H9 (cell line): ENCODE measurements at places on chromosomes 3 and 15.

DNA sequence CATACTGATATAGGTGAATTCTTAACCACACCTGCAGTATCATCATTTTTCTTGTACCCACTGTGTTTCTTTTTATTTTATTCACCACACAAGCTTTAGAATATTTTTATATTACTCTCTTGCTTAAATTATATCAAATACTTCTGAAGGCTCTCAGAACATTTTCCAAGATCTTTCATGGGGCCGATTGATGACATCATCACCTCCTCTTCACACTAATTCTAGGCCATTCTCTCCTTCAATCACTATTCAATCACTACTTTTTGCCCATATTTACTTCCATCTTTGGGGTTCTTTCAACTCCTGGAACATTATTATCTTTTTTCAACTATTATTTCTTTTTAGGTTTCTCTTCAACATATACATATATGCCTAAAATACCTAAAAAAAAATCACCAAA, 1438.8 kb upstream of the ALCAM start:
- DNase-seq: no peak

GRCh38 chr3:106829206-106829605, 548.0 kb upstream of the CCDC54 start:
- no peak for DNase-seq

GRCh38 chr15:58268746-58269267, 130.6 kb downstream of the AQP9 start:
- DNase-seq: no peak

DNA sequence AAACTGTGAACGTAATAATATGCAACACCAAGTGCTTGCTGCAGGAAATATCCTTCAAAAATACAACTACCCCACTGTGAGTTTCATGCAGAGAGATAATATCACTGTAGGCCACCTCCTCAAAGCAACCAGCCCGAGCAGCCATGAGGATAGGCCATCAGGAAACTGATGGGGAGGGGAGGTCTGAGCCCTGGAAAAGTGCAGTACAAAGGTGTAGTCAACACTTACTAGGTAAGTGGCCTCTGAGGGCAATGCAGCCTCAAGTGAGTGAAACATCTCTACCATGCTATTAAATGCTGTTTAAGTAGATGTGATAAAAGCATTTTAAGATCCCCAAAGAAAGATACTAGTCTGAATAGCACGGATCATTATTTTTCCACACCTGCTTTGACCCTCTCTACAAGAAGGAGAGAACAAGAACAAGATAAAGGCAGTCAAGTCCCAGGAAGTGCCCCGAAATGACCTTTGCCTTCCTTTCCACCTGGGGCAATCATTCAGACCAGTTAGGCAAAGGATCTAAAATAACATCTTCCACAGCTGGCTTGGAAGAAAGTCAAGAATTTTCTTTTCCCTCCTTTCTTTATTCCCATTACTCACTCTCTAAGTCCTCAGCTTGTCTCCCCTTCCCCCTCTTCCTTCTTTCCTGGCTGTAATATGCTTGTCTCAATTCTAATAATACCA, 62.8 kb downstream of the FMN1 start:
- no peak for DNase-seq

- no peak for DNase-seq
These were observed 194.8 kb downstream of the XXYLT1 start for GRCh38 chr3:195075941-195076875.

DNA sequence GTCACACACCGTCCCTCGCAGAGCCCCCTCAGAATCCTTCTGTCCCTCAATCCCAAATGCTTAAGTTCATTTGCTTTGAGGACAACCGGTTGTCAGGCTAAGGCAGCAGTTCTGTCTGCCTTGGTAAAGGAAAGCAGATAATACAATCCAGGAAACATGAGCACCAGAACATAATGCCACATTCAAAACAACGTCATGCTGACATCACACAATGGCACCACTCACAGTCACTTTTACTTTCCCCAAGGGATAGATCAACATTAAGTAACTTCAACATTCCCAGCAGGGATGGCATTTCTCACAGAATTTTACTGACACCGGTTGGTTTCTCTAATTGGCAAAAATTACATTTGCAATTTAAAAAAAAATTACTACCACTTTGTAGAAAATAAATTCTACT, 74.6 kb upstream of the PSMD6 start:
- no peak for DNase-seq

DNA sequence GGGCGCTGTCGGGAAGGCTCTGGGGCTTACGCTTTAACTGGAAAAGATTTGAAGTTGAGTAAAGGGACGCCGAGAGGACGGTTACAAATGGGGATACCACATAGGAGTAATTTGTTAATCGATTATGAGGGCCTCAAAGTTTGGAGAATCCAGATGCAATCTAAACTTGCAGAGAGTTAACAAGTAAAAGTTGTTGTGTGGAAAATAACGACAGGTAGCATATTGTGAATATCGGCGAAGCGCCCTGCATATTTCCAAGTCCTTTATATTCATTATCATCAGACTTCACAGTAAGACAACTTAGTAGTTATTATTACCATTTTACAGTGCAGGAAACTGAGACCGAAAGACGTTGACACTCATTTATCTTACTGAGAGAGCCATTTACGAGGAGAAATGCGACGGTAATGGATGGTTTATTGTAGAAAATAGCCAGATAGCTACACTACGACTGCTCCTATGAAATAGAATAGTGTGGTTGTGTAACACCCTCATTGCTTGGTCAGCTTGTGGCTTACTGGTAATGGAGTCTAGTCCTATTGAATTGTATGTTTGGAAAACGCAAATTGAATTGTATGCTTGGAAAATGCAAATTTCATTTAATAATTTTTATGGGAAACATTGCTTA, 700 bp downstream of the MKRN2 start:
- DNase-seq: no peak

DNA sequence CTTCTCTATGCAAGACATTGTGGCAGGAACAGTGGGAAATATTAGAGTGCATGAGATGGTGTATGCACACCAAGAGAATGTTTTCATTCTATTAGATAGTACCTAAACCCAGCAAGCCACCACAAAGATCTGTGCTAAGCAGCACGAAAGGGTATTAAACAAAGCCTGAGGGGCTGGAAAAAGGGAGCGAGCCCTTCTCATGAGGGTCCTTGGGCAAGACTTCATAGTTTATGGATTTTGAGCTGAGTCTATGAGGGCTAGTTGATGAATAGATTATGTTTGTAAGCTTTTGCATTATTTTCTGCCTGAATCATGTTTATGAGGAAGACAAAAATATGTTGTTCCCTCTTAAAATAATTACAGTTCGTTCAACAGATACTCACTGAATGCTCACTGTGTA, 9.4 kb upstream of the ACTC1 start:
- DNase-seq: no peak

- DNase-seq: no peak
These were observed 7.5 kb downstream of the GNB5 start for GRCh38 chr15:52183562-52184173.

GRCh38 chr3:23549148-23549910, 256.4 kb upstream of the UBE2E1 start:
- no peak for DNase-seq

DNA sequence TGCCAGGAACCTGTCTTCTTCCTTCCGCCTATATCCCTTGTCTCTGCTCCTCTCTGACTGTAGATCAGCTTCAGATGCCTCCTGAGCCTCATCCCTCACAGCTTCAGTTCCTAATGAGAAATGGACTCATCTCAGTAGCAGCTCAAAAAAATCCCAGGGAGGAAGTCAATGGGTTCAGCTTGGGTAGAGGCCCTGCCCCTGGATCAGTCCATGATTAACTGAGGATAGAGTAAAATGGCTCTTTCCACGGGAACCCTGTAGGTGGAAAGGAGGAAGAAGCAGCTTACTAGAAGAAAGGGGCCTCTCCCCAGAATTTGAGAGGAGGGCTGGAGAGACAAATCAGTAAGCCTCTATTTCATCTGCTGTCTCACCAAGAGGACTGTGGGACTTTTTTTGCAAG, 26.9 kb upstream of the HCN4 start:
- DNase-seq: no peak

GRCh38 chr3:59737241-59737640, 687.4 kb upstream of the CFAP20DC start:
- DNase-seq: no peak

DNA sequence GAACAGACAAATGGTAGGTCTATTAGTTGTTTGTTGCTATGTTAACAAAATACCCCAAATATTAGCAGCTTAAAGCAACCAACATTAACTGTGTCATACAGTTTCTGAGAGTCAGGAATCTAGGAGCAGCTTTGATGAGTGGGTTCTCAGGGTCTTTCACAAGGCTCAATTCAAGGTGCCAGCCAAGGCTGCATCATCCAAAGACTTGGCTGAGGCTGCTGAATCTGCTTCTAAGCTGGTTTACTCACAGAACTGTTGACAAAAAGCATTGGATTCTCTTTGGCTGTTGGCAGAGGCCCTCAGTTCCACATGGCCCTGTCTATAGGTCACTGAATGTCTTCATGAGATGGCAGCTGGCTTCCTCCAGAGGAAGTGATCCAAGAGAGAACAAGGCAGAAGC, 40.3 kb upstream of the TSC22D2 start:
- no peak for DNase-seq

- DNase-seq: no peak
These were observed 28.7 kb downstream of the GATM start for GRCh38 chr15:45349623-45350022.

- DNase-seq: no peak
These were observed 412.7 kb downstream of the ERC2 start for GRCh38 chr3:56055546-56055945.

- no peak for DNase-seq
These were observed 20.5 kb downstream of the ALCAM start for GRCh38 chr3:105387122-105387751.

DNA sequence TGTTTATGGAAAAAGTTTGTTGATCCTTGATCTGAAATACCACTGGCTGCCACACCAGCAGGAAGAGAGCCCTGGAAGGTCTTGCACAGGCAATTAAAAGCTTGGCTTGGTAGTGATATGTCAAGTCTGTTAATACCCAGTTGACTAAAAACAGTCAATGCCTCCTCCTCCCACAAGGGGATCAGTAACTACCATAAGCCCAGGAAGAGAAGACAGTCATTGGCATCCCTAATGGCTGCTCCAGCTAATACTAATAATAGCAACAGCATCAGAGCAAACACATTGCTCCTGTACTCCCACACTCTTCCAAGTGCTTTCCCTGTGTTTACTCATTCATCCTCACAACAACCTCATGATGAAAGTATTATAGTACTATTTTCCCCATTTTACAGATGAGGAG, 528.6 kb downstream of the TAFA4 start:
- no peak for DNase-seq

DNA sequence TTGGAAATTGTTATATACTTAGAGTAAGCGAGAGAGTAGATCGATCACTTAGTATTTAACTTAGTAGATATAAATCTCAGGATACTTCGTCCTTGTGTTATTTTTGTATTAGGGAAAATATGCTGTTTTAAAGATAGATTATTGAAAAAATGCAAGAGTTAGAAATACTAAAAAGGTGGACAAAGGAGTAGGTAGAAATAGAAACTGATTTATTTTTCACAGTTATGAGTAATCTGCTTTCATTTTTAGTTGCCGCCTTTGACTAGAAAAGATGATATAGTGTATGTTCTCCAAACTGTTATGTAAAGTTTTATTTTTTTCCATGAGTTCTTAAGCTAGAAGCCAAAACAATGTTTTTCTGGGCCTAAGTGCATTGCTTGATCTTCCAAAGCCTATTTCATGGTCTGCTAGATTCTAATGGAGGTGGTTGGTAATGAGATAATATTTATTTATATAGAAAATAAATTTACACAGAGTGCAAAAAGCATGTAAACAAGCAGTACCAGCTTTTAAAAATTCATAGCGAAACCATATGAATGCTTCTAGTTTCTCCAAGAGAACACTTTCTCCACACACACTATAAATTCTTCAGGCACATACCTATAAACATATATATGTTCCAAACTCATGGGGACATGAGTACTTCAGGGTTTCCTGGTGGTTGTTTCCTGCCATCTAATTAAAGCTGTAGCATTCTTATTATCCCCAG, 61.1 kb downstream of the DIPK2A start:
- no peak for DNase-seq

DNA sequence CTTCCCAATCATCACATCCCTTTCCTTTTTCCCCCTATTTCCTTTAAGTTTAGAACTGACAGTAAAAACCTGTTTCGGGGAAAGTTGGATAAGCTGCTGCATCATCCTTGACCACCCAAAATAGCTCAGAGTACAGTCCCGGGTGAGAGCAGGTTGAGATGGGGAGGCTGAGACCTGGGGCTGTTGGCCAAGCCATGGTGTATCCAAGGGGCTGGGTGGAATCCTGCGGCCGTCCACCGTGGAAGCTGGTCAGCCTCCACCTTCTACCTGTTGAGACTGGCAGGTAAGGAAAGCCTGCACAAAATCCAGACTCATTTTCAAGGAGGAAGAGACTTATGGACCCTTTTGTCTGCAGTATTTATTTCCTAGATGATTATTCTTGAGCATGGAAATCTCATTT, 128.2 kb upstream of the PLXNA1 start:
- no peak for DNase-seq

GRCh38 chr15:61195116-61196002, 33.7 kb downstream of the RORA start:
- no peak for DNase-seq

DNA sequence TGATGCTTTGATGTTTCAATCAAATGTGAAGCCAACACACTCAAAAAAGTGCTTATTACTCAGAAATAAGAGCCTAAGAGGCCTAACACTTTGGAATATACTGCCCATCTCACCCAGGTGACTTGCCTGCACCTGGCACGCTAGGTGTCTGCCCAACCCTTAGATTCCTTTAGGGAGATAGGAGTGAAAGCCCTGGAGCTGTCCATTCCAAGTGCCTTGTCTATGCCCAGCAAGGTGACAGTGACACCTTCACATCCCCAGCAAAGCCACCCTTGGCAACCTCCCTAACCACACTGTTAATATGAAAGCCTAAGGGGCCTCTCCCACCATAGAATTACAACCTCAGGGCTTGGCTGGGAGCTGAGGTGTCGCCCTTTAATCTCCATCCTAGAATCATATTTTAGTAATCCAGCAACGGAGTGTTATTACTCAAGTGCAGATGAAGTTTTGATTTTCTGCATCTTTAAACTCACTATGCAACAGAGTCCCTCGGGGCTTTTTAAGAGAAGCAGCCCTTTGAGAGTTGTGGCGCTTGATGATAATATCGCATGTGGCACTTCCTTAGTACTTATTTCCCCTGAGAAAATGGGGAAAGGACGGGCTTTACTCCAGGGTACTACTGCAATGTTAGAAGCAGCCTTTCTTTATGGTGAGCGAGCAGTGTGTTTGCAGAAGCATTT, 24.8 kb downstream of the ATP10A start:
- DNase-seq: no peak

DNA sequence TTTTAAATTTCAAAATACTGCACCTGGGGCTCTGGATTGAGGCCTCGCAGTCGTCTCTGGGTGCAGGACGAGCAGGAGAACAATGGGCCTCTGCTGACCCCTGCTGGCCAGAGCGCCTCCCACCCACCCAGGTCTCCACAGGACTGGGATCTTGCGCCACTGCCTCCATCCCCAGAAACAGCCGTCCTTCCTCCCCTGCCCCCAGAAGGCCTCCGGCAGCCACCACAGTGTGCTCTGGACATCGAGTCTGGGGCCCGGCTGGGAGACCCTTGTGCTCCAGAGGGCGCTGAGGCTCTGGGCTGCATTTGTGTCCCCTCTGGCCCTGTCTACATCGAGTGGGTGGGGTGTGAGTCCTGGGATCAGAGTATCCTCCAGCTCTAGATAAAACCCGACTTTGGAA, 6.7 kb upstream of the ACSBG1 start:
- peak; percentile 93 for DNase-seq
